Keratinocyte (primary cell): ENCODE measurements at places on chromosomes 12 and 14. TPM values are rescaled to one million over a fixed set of nuclear protein-coding genes. Genes with fewer than 3 reads are reported as not detected.

EID3 gene
- 0.75 to 1.8 TPM (median 1.2 TPM) in 3 replicates for polyA plus RNA-seq

PSMC1 gene
- polyA plus RNA-seq, result 108 to 237 TPM (median 234 TPM) in 3 replicates

RPL10L gene
- not detected in 3 replicates for polyA plus RNA-seq

PAX9 gene
- 1.1 to 1.3 TPM (median 1.2 TPM) in 3 replicates for polyA plus RNA-seq

ASPG gene
- polyA plus RNA-seq, result 0.02 to 0.40 TPM (median 0.10 TPM) in 3 replicates

CAPZA3 gene
- 0.05 TPM in 2 of 3 replicates, not detected in the other for polyA plus RNA-seq

CHPT1 gene
- polyA plus RNA-seq, result 4.7 to 12.7 TPM (median 7.8 TPM) in 3 replicates

LRRC10 gene
- not detected in 3 replicates for polyA plus RNA-seq

C2CD5 gene
- polyA plus RNA-seq, result 9.5 to 17.7 TPM (median 9.7 TPM) in 3 replicates

MARK3 gene
- 104 to 133 TPM (median 109 TPM) in 3 replicates for polyA plus RNA-seq

PTCSC3 gene
- not detected in 3 replicates for polyA plus RNA-seq

EMP1 gene
- 356 to 610 TPM (median 583 TPM) in 3 replicates for polyA plus RNA-seq

PRIMA1 gene
- polyA plus RNA-seq, result not detected in 3 replicates

SDR9C7 gene
- polyA plus RNA-seq, result 1.3 to 2.4 TPM (median 1.3 TPM) in 3 replicates

PIWIL1 gene
- 0.01 to 0.13 TPM (median 0.09 TPM) in 3 replicates for polyA plus RNA-seq

KRT6A gene
- polyA plus RNA-seq, result 10,395 to 23,012 TPM (median 12,338 TPM) in 3 replicates

SCYL2 gene
- polyA plus RNA-seq, result 22.6 to 31.5 TPM (median 23.7 TPM) in 3 replicates

MIP gene
- not detected in 3 replicates for polyA plus RNA-seq

SLC17A8 gene
- not detected in 3 replicates for polyA plus RNA-seq

TTLL5 gene
- polyA plus RNA-seq, result 14.0 to 20.7 TPM (median 16.7 TPM) in 3 replicates

CCDC177 gene
- polyA plus RNA-seq, result not detected in 3 replicates

OS9 gene
- polyA plus RNA-seq, result 82.2 to 96.9 TPM (median 95.1 TPM) in 3 replicates

ESR2 gene
- polyA plus RNA-seq, result 0.02 to 0.06 TPM (median 0.03 TPM) in 3 replicates

LTBR gene
- 39.5 to 101 TPM (median 42.7 TPM) in 3 replicates for polyA plus RNA-seq

OR6C6 gene
- polyA plus RNA-seq, result not detected in 3 replicates

AHSA1 gene
- 189 to 264 TPM (median 247 TPM) in 3 replicates for polyA plus RNA-seq

DBX2 gene
- polyA plus RNA-seq, result not detected in 3 replicates

GALNT9 gene
- polyA plus RNA-seq, result 0.13 TPM in 1 of 3 replicates, not detected in the others

ATF7 gene
- 12.9 to 18.0 TPM (median 16.3 TPM) in 3 replicates for polyA plus RNA-seq

STON2 gene
- polyA plus RNA-seq, result 82.3 to 103 TPM (median 103 TPM) in 3 replicates

CCDC184 gene
- polyA plus RNA-seq, result 0.19 to 0.51 TPM (median 0.21 TPM) in 3 replicates

EPYC gene
- not detected in 3 replicates for polyA plus RNA-seq

COPS7A gene
- 85.4 to 116 TPM (median 85.5 TPM) in 3 replicates for polyA plus RNA-seq

PMEL gene
- 1.3 to 2.1 TPM (median 1.4 TPM) in 3 replicates for polyA plus RNA-seq

TPH2 gene
- polyA plus RNA-seq, result not detected in 3 replicates

ISM2 gene
- polyA plus RNA-seq, result 0.08 to 0.32 TPM (median 0.16 TPM) in 3 replicates

GRIP1 gene
- 3.2 to 7.6 TPM (median 6.7 TPM) in 3 replicates for polyA plus RNA-seq

STYK1 gene
- polyA plus RNA-seq, result 2.0 to 2.8 TPM (median 2.3 TPM) in 3 replicates

ETFBKMT gene
- 1.1 to 1.4 TPM (median 1.1 TPM) in 3 replicates for polyA plus RNA-seq

C3AR1 gene
- 0.57 to 0.99 TPM (median 0.60 TPM) in 3 replicates for polyA plus RNA-seq

ANO2 gene
- 0.14 to 0.44 TPM (median 0.28 TPM) in 3 replicates for polyA plus RNA-seq
